ENCODE measurements at places on chromosomes 4 and X.

- DNase-seq = no peak
Measured at GRCh38 chr4:8725071-8725841, 132.7 kb downstream of the CPZ start.

DNA sequence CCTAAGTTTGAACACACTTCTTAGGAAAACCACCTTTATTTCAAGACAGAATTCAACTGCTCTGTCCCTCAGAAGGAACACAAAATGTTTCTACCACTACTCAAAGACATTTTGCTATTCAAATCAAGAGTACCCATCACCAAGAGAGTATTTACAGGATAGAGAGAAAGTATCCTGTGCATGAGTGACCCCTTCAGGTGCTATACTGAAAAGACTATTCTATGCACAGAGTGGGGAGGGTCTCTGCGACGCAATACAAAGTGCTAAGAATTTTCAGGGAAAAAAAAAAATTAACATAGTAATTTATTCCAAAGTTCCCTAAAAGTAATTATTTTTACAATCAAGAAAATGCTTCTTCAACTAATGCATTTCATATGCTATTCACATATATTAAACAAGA is 346.4 kb upstream of the FAM241A start:
- no peak for DNase-seq

DNA sequence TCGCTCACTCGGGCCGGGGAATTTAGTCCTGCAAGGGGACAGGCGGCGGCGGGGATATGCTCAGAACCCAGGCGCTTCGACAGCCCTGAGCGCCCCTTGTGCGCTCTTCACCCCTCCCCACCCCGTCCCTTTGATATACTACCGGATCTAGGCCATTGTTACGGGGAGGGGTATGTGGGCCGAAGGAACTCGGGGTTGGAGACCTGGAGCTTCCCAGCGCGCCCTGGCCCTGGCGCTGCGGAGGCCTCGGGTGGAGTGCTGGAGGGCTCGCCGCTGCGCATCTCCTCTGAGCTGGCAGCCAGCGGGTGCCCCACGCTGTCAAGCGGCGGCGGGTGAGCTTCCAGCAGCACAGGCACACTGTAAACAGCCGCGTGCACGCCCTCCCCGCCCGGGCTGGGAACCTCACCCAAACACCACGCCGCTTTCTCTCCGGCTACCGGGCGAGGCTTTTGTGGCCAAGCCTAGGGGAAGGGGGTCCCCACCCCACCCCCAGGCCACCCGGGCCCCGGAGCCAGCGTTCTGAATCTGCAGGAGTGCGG is 54.5 kb upstream of the BCOR start:
- no peak for DNase-seq

- DNase-seq = no peak
Measured at GRCh38 chr4:183240581-183241321, 79.3 kb downstream of the CLDN22 start.

DNA sequence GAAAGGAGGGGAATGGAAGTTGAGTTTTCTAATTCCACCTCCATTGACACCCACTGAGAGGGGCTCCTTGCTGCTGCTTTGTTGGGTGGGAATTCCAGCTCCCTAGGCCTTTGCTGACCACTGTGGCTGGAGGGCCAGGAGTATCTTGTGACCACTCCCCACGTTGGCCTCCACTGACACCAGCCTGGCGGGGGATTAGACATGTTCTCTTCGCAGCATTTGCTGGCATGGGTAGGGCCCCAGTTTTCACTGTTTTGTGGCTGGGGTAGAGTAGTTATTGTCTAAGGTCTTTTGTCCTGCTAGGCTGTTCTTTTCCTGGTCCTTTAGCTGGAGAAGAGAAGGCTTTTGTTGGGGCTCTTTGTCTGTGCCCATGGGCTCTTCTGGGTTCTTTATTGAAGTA is 116.7 kb downstream of the CDKL5 start:
- no peak for DNase-seq

DNA sequence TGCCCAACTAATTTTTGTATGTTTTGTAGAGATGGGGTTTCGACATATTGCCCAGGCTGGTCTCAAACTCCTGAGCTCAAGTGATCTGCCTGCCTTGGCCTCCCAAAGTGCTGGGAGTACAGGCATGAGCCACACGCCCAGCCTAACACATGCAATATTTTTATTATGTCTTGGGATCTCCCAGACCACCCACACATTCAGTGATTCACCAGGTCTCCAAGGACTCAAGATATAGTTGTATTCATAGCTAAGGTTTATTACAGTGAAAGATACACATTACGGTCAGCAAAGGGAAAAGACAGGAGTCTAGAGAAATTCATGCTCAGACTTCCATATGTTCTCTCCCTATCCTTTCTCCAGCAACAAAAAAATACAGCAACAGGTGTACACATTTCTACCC is 25.5 kb upstream of the FAM120C start:
- no peak for DNase-seq

DNA sequence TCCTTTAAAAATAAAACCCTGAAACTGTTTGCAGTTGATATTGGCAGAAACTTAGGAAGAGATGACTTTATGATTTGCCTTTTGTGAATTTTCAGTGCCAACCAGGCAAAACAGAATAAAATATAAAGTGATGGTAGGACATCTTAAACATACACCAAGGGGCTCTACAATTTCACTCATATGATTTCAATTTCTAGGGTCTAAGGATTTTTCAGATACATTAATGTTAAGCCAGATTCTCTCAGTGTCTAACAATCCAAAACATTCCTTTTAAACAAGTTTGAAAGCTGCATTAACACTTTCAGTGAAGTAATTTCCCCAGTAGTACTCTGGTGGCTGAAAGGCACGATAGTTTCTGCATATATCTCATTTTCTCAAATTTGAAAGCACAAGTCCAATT is 1262.0 kb upstream of the ADGRL3 start:
- DNase-seq = no peak

DNA sequence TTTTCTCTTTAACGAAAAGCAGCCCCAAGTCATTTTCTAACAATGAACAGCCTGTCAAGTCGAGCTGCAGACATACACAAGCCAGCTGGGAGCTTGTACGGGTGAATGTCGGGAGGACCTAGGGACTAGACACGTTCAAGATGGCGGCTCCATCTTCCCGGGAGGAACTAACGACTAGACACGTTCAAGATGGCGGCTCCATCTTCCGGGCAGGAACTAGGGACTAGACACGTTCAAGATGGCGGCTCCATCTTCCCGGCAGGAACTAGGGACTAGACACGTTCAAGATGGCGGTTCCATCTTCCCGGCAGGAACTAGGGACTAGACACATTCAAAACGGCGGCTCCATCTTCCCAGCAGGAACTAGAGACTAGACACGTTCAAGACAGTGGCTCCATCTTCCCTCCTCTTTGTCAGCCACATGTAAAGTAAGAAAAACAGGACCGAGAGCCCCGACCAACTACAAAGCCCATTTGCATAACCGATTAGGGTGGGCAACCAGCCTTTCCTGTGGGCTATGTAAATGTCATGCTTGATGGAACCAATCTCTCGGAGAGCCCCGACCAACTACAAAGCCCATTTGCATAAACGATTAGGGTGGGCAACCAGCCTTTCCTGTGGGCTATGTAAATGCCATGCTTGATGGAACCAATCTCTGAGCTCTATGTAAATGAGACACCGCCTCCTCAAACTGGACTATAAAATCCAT is 175.5 kb downstream of the DHRSX start:
- DNase-seq = peak; percentile 68

GRCh38 chr4:153798420-153798819 is 9.5 kb upstream of the SFRP2 start:
- no peak for DNase-seq

- peak; percentile 54 for DNase-seq
Measured at GRCh38 chrX:134868771-134869495, 121.9 kb upstream of the SMIM10 start.

- no peak for DNase-seq
Measured at GRCh38 chrX:123202523-123202922, 18.4 kb downstream of the GRIA3 start.

GRCh38 chr4:119738901-119739300 is 110.3 kb upstream of the PDE5A start:
- no peak for DNase-seq

GRCh38 chr4:67393699-67394281 is 151.5 kb downstream of the CENPC start:
- DNase-seq = no peak

All from GM04503 (cell line).